HL-60 (cell line): ENCODE measurements at places on chromosomes 16 and 17.

GRCh38 chr17:80665792-80666191 is 121.2 kb downstream of the RPTOR start:
- no peak for DNase-seq

DNA sequence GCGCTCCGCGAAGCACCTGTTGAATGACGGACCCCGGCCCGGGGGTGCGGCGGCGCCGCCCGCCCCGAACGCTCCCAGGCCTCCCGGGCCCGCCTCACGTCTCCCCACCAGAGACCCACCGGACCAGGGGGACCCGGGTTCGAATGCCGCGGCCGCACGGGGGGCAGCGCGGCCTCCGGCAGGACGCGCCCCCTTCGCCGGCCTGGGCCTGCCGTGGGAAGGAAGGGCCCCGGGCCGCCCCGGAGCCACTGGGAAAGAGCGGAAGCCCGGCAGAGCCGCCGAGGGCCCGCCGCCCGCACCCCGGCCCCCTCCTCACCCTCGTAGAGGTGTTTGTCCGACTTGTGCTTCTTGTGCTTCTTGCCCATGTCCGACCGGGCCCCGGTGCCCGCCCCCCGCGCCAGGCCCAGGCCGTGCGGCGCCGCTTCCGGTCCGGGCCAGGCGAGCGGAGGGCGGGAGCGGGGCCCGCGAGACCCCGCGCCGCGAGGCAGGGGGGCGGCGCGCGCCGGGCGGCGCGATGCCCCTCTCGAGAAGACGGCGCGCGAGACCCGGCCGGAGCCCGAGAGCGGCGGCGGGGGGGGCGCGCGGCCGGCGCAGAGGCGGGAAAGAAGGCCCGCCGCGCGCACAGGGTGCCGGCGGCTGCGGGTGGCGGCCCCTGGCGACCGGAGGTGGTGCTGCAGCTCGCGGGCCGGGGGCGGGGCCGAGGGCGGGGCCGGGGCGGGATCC is at the start of gene BRD7:
Gene BRD7 (minus strand): TSS at position 579 of the 723 bp plus-strand sequence. CDS start 214 bp downstream, at position 365.
- DNase-seq, result no peak

GRCh38 chr17:73973586-73974409 is 229.7 kb upstream of the RPL38 start:
- no peak for DNase-seq

DNA sequence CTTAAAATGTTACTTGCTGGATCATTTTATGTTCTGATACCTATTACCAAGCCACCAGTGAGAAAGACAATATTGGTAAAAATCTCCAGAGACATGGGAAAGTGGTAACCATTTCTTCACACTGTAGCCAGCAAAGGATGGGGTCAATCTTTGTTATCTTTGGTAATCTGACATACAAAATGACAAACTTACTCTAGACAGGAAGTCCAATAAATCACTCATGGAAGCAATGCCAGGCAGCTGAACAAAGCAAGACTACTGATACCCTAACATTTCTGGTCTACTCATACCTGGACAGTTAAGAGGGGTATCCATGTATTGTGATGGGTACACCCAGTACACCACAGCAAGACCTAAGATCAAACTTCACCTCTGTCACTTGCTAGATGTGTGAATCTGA is 19.0 kb downstream of the GRB2 start:
- DNase-seq, result no peak

GRCh38 chr16:82135844-82136243 is 34.2 kb downstream of the MPHOSPH6 start:
- no peak for DNase-seq

GRCh38 chr17:42798011-42798382 is 507 bp downstream of the COA3 start:
- no peak for DNase-seq
